ENCODE measurements at places on chromosomes 6 and 20.

- DNase-seq = no peak
These were observed 163.6 kb downstream of the BTBD9 start for GRCh38 chr6:38476141-38476540.

GRCh38 chr6:134999107-134999506 is 49.2 kb upstream of the ALDH8A1 start:
- no peak for DNase-seq

- no peak for DNase-seq
These were observed 18.6 kb downstream of the CMTR1 start for GRCh38 chr6:37451441-37452193.

- DNase-seq = no peak
These were observed 107.8 kb upstream of the CD93 start for GRCh38 chr20:23193801-23194384.

DNA sequence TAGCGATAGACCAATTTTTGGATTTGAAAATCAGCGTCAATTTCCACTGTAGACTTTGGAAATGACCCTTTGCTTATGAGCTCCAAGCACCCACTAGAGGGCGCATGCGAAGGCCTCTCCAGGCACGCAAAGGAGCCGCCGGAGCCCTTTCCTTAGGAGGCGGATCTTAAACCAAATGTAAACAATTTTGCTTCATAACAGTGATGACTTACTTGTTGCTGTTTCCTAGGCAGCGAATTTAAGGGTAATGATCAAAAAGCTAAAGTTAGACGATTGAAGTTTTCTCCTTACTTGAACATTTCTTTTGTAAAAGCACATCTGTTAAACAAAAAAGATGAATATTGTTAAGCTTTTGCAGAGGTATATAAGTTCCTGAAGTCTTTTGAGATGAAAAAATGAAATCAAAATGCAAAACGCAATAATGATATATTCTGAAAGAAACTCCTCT is 29.2 kb upstream of the EXOC2 start:
- DNase-seq = peak; percentile 64

DNA sequence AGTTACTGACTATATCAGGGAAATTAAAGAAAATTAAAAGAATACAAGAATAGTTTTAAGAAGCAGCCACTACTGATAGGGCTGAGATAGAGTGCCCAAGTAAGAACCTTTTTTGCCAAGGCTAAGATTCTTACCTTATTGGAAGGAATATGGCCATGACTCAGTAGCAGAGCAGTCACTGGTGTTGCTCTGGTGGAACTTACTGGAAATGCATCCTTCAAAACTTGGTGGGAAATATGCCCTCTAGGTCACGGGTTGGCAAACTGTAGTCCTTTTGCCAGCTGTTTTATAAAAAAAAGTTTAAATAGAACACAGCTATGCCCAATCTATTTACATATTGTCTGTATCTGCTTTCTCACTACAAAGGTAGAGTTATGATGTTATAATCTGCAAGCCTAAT is 6.0 kb downstream of the HSF2 start:
- no peak for DNase-seq

DNA sequence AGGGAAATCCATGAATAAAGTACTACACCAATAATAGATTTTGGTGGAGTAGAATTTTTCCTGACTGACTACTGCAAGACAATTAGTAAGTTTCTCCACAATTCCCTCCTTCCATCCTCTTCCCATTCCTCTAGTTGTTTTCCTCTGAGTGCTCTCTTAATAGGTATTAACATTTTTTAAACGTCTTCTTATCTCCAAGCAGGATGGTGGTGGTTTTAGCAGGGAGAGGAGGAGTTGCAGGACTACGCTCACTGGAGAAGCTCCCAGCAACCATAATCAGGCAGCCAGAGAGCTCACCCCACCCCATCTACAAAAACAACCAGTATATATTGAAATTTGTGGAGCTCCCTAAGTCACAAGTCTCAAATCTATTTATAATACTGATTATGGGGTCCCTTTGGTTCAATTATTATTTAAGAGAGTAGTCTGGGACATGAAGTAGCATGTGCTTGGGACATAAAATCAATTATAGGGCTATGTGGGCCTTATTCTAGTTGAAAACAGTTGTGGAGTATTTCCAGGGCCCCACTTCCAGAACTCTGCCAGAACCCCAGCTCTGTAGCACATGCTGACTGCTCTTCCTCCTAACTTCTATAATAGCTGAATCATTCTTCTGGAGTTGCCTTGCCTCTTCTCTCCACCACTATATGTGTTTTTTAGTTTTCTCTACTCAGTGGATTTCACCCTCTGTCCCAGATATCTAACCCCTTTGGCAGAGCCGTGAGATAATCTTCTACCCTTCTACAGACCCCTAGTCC is 49.8 kb downstream of the MYB start:
- DNase-seq = no peak

DNA sequence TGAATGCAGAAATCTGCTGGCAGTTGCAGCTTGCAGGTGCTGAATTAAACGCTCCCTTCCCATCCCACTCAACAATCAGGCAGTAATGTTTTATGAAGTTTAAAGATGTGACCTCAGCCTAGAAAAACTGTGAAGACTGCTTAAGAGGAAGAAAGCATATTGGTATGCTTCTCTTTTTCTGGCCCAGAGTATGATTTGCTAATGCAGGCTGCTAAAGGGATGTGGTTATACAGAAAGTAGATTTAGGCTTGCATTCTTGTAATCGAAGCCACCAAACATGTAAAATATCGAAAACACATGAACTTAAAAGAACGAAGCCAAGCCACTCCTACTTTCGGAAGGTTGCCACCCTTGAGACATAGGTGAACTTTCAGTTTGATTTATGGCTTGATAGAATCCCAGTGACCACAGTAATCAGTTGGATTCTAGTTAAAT is 40.7 kb downstream of the MAP3K5 start:
- DNase-seq = no peak

DNA sequence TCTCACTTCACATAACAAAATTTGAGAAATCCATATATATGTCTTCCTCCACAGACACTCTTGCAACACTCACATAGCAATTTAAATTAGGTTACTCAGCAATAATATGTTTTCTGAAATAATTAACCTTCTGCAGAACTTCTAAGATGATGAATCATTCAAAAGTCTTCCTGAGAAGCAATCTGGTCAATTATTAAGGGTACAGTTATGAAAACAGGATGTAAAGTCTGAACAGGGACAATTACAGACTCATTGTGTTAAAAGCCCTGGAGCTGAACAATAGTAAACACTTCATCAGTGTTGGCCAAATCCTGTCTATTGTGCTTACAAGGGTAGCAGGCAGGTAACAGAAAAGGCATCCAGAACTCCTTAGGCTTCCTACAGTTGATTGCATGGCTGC is 75.4 kb downstream of the FILIP1 start:
- DNase-seq = no peak

DNA sequence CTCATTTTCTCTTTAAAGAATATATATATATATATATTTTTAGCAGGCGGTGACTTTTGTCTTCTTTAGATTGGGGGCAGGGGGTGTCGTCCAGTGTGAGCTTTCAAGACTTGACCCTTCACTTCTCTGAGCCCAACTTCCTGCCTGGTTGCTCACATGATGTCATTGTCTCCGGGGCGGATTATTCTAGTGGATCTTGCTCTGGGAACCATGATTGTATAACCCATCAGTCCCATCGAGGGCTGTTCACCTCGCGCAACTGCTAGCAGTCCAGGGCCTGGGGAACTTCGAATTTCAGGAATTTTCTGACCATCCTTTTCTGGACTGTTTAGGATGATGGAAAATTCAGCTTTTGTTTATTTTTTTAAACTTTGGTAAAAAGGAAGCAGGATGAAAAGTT is 1.0 kb downstream of the IGF2R start:
- DNase-seq = no peak

DNA sequence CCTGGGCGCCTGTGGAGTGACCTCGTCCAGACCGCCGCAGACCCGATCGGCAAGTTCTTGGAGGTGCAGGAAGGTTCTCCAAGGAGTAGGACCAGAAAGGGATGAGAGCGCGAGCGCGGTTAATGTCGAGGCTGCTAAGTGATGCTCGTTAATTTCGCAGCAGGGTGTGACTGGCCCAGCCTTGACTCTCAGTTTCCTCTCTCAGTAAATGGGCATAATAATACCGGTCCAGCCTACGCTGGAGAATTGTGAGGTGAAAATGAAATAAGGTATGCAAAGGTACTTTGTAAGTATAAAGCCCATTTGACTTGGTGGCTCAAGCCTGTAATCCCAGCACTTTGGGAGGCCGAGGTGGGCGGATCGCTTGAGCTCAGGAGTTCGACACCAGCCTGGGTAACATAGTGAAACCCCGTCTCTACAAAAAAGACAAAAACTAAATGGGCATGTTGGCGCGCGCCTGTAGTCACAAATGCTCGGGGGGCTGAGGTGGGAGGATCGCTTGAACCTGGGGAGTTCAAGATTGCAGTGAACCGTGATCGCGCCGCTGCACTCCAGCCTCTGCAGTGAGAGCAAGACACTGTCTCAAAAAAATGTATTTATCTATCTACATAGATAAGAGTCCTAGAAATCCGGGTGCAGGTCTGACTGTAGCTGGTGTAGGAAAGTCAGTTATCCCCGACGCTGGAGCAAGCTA is 634 bp upstream of the BTBD9 start:
- no peak for DNase-seq

- DNase-seq = no peak
These were observed 400.1 kb downstream of the PLCB1 start for GRCh38 chr20:8532169-8532568.

- no peak for DNase-seq
These were observed 103.5 kb downstream of the LAMP5 start for GRCh38 chr20:9617940-9618339.

- no peak for DNase-seq
These were observed 29.2 kb downstream of the FRMD1 start for GRCh38 chr6:168049706-168050224.

DNA sequence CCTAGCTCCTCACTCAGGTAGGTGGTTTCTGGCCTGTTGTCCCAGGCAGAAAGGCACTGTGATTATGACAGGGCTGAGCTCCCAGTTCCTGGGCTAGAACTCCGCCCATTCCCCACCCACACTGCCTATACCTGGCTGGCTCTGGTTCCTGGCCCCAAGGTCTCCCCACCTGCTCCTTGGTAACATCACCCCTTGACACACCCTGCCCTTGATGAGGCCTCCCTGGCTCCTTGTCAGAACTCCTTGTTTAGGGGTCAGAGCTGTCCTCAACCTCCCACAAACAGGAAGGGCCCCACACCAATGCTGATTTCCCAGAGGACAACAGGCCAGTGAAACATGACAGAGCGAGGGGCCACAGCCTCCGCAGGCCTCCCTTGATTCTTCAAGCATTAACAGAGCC is 15.5 kb upstream of the MYMX start:
- no peak for DNase-seq

DNA sequence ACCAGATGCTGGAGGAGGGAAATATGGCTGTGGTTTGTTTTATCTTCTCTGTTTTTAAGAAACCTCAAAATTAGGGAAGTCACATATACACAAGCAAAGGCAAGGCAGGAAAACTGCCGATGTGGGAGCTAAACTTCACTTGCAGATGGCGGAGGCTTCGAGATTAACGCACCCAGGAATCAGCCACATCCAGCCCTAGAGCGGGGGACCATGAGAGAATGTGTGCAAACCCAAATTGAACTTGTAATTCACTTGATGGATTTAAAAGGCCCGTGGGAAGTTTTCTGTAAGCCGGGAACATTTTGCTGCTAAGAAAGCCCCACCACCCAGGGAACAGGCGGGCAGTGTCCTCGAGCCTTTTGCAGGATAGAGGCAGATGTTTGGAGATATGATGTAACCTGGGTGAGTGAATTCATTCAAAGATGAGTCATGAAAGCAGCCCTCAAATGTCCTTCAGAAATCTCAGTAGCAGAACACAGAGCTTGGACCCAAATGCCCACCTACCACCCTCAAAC is 39.9 kb downstream of the PREX1 start:
- DNase-seq = no peak

GRCh38 chr6:89258912-89259311 is 41.8 kb upstream of the GABRR1 start:
- no peak for DNase-seq

GRCh38 chr6:17987447-17987696 is at the start of gene KIF13A:
TSS of gene KIF13A (minus strand) at chr6:17987635. CDS start at chr6:17987463, 172 bp downstream.
- no peak for DNase-seq

GRCh38 chr6:39804466-39805065 is 12.4 kb downstream of the DAAM2 start:
- DNase-seq = no peak

- DNase-seq = no peak
These were observed 91.3 kb downstream of the VEGFA start for GRCh38 chr6:43861212-43861894.

GRCh38 chr20:237489-237888 is 10.4 kb downstream of the DEFB129 start:
- no peak for DNase-seq

GRCh38 chr20:1309439-1309847 is 19.5 kb downstream of the SDCBP2 start:
- DNase-seq = no peak

DNA sequence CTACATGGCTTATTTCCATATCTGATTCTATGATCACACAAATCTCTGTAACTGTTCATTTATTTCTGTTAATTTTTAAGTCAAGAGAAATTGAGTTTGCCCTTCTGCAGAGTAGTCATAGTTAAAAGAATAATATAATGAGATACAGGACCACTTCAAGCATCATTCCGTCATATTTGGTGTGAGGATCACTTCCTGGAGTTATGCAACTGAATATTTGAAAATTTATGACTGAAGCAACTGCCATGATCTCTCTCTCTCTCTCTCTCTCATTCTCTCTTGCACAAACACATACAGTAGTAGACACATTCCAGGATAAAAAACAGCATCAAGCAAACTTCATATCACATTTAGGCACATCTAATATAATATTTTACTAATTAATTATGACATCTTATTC is 116.4 kb downstream of the COL9A1 start:
- DNase-seq = no peak

- no peak for DNase-seq
These were observed 499.6 kb downstream of the RFPL4B start for GRCh38 chr6:112846681-112847080.

DNA sequence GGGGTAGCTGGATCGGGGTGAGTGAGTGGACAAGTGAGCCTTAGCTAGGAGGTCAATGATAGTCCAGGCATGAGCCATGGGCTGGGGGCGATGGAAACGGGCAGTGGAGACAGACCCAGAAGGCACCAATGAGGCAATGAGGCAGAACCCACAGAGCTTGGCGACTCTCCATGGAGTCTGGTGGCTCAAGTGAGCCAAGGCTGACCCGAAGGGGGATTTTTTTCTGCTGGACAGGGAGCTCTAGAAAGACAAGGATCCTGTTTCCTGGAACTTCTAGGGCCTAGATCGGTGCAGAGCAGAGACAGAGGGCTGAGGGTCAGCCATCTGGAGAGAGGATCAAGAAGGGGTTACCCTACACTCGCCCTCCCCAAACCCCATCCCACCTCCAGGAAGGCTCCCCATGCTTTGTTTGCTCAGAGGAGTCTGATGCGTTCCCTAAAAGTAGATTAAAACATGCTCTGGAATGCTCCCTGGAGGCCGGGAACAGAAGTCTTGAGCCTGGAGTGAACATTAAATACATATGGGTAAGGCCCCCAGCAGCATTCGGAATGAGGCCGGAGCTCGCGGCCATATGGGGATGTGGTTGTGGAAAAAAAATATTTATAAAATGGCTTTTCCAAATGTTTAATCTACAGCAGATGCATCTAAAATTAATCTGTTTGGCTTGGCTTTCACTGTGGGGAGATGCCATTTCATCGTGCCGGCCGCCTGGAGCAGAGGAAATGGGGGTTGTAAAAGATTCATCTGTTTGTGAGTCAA is 237.8 kb upstream of the PMEPA1 start:
- no peak for DNase-seq

- no peak for DNase-seq
These were observed 8.5 kb downstream of the QRSL1 start for GRCh38 chr6:106637717-106638341.

- no peak for DNase-seq
These were observed 64.5 kb downstream of the STX11 start for GRCh38 chr6:144214622-144215401.
